ENCODE measurements at places on chromosomes 4 and X.

DNA sequence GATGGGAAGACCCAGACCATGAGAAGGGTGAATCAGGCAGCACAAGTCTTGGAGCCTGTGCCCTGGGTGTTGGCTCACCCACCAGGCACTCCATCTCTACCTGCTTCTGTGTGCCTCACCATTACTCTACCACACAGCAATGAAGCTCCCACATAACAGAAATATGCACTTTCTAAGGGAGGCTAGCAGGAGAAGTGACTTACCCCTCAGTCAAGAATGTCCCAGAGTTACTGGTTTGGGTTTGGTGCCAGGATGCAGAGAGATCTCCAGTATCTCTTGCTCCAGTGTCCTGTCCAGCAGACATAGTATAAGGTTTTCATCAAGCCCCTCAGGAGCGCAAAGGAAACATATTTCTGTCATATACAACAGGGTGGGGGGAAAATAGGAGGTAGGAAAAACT lies 11.3 kb upstream of the RAB40A start:
- no peak for DNase-seq

GRCh38 chr4:8741513-8742226 lies 130.0 kb downstream of the HMX1 start:
- no peak for DNase-seq

GRCh38 chr4:151599863-151600262 lies 160.9 kb downstream of the GATB start:
- no peak for DNase-seq

DNA sequence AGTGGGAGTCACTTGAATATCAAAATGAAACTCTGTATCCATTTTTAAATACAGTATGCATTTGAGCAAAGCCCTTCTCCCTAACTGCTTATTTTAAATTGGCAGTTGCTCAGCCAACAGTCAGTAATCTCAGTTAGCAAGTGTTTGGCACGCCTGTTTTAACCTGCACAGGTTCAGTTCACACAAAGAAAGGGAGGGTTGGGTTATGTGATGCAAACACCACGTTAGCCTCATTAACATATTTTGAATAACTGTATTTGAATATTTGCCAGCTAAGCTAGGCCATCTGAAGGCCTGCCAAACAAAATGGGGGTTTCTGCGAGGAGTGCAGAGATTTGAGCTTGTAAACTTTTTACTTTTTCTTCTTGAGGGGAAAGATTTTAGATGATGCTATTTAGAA lies 19.8 kb downstream of the GAB1 start:
- DNase-seq = no peak

DNA sequence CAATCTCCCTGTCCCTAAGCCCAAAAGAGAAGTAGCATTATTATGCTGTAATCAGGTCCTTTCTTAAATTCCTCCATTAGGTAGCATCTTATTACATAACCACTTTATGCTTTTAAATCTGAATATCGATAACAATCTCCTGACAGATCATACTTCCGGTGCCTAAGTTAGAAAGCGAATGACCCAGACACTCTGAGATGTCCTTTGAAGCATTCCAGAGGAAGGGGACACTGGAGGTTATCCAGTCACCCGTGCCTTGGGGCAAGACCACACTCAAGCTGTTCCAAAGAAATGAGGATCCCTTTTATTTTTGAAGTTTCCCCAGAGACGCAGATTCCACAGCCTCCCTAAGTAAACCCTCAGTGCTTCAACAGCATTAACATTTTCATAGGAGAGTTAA lies 125.7 kb downstream of the PALLD start:
- no peak for DNase-seq

DNA sequence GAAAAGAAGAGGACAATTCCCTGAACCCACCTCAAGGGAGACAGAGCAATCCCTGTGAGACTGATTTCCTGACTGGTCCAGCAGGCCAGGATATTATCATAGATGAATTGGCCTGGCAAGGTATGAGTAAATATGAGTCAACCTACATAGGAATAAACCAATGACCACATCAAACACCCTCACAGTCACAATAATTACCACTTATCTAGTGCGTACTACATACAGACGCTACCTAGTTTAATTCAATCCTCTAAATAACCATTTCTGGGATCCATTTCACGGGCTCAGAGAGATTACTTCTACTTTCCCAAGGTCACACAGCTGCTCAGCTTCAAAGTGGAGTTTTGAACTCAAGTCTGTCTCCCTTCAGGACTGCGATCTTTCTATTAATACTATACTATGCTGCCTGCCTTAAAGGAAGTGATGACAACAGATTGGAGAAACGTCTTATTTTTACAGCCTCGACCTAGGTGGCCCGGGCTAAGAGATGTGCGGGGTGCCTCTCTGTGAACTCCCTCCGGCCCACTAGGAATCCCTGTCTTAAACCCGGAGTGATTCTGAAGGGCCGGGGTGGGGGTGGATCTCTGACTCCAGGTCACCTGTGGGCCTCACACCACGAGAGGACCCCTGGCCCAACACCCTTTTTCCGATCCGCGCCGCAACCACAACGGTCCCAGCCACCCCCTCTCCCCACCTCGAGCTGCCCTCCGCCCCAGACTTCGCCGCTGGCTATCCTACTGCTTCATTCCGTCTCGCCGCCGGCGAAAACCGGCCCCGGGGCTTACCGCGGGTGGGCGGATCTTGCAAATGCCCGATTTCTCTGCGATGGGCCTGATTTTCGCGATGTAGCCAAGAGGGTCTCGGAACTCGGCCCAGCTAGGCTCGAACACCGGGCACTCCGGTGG lies 800 bp downstream of the KDM5C start:
- DNase-seq = no peak

GRCh38 chrX:7254144-7254543 lies 106.2 kb upstream of the PUDP start:
- no peak for DNase-seq

- no peak for DNase-seq
Measured at GRCh38 chr4:125704726-125705125, 390.0 kb downstream of the FAT4 start.

- no peak for DNase-seq
Measured at GRCh38 chr4:176838601-176839433, 46.1 kb upstream of the VEGFC start.

DNA sequence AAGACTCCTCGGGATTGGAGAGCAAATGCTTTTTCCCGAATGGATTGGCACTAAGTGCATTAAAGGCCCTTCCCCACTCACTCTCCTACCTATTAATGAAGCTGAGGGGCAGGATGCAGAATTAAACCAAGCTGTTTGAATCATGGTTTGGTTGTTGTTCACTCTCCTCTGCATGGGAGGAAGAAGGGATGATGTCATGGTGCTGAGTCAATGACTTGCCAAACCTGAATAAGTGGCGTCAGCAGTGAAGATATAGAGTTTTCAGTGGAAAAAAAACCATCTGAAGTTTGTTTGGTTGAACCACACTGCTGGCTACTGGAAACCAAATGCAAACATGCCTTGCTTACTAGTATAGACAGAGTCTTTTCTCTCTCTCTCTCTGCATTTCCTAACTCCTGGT lies 19.8 kb upstream of the ZXDA start:
- no peak for DNase-seq

DNA sequence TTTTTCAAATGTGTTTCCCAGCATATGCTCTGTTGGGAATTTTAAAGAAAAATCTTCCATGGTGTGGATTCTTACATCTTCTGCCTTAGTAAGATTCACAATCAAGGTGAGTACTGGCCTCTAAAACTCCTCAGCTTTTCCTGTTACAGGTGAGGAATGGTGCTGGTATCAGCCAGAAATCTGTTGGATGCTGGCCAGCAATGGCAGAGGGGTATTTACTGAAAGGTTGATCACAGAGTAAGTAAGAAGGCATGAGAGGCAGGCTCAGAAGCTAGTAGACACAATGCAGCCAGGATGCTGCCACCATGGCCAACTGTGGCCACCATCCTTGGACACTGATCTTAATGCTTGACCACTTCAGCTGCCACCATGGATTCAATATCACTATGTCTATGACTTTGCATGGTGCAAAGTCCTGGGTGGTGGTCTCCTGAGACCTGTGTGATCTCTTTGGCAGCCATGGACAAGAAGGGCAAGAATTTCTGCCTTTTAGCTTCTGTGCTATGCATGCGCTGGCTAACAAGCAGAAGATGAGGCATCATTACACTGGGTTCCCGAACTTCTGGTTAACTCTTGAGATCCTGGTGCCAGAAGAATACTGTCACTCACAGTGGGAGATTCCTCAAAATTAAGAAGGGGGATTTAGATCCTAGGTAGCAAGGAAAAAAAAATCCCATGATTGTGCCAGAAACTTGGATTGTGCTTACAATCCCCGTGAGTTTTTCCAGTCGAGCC lies 60.2 kb downstream of the CHRNA9 start:
- no peak for DNase-seq

DNA sequence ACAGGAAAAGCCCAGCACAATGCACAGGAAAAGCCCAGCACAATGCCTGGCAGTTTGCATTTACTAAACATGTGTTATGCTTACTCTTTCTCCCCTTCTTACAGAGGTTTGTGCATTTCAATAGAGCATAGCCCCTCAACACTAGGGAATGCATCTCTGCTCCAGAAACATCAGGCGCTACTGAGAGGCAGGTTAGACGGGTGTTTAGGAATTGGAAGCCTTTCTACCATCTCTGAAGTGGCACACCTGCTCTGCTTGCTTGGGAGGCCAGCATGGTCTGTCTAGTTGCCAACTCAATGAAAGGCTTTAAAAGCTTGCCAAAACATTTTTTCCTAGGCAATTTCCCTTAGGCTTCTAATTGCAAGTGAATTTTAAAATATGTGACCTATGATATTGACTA lies 55.7 kb downstream of the GRID2 start:
- DNase-seq = no peak

DNA sequence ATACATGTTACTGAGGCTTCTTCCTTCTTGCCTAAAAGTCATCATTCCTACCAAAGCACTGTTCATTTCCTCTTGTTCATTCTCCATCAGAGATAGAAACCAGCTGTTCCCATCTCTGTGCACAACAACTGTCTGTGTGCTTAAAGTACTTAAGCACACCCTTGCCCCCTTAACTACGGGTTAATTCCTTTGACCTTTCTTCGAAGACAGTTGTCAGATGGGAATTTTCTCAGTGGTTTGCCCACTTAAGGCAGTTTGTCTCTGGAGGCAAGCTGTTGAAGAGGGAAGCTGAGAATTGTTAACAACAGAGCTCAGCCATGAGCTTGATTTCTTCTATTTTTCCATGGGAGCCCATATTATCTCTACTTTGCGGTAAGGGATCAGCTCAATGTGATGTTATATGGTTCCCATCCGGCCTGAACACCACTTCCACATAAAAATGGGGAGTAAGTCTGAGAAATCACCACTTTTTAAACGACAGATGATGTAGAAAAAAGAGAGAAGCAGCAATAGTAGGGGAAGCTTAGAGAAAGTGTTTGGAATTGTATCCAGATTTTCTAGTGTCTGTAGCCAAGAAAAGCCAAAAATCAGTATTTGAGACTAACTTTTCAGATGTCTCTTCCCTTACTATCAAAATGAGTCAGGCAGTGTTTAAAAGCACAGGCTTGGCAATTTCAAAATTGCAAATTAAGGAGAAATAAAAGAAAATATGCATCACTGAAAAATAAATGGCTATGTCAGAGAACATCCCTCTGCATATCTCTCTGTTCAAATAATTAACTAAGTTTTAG lies 194.4 kb downstream of the SLIT2 start:
- no peak for DNase-seq

DNA sequence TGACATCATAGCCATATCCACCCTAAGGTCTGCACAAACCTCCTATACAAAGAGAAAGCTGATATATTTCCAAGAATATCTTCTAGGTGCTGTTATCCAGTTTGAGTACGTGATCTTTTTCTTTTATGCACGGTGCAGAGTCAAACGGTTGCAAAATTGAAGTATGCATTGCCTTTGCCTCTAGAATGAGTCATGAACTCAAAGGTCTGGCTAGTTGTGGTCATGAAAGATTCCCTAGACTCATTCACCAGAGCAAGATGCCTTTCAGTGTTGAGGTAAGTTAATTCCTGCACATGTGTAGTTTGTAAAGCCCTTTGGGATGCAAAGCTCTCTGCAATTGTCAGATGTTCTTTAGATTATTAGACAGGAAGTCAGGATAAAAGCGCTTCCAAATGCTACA lies 704.4 kb downstream of the PCDH19 start:
- DNase-seq = no peak
